Stimulated activated CD4-positive, alpha-beta T cell treated with anti-CD3 and anti-CD28 coated beads, Interleukin-4, amount 100 ng/mL, for 4 hours (primary cell): ENCODE measurements at places on chromosomes 1 and 21.

- no peak for DNase-seq
Observed at GRCh38 chr1:86522240-86522639, 24.6 kb upstream of the CLCA4 start.

GRCh38 chr21:45888386-45889009 lies 93.1 kb upstream of the COL6A1 start:
- DNase-seq = no peak

DNA sequence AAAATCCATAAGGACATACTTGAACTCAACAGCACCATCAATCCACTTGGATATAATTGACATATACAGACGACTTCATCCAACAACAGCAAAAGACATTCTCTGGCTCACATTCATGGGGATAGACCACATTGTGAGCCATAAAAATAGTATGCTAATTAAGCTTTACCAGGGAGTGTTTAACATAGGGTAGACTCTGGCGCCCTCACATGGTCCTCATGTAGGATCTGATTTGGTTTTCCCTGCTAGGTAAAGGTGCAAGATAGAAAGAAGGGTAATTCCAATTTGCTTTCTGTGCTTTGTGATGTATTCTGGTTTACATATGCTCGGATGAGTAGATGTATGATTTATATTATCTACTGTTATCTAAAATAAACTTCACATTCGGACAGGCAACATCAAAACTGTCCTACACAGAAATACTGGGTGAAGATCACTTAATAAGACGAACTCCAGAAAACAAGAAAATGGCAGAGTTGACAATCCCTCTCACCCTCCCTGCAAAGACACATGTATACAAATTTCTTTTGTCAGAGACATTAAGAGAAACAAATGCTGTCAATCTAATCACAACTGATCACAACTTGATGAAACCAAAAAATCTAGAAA lies 27.7 kb downstream of the CR1L start:
- DNase-seq = no peak

DNA sequence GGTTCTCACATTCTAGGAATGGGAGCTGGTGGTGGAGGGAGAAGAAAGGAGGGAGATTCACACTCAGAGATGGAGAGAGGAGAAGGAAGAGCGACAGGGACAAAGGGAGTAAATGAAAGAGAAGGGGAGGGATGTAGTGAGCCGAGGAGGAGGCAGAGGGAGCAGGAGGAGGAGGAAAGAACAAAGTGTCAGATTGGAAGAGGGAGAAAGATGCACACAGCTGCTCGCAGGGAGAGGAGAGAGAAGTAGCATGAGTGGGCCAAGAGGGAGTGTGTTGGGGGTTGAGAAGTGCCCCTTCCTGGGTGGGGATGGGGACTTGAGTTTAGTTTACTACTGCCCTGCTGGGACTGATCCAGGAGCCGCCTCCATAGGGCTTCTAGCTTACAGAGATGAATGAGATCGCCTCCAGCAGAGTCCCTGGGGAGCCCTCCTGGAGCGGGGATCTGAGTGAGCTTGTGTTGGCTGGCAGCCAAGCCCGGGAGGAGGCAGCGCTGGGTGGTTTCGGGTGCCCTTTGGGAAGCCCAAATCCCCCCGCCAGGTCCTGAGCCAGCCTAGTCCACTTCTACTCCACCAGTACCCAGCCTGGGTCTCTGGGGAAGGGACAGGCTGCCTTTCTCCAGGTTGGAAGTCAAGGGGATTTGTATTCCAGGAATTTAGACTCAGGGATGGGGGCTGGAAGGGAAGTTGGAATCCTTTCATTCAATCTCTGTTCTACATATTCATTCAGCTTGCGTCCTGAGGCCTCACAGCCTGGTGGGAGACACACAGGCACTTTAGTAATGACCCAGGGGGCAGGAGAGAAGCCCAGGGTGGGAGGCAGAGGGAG lies 20.9 kb downstream of the PTPRU start:
- DNase-seq = no peak

DNA sequence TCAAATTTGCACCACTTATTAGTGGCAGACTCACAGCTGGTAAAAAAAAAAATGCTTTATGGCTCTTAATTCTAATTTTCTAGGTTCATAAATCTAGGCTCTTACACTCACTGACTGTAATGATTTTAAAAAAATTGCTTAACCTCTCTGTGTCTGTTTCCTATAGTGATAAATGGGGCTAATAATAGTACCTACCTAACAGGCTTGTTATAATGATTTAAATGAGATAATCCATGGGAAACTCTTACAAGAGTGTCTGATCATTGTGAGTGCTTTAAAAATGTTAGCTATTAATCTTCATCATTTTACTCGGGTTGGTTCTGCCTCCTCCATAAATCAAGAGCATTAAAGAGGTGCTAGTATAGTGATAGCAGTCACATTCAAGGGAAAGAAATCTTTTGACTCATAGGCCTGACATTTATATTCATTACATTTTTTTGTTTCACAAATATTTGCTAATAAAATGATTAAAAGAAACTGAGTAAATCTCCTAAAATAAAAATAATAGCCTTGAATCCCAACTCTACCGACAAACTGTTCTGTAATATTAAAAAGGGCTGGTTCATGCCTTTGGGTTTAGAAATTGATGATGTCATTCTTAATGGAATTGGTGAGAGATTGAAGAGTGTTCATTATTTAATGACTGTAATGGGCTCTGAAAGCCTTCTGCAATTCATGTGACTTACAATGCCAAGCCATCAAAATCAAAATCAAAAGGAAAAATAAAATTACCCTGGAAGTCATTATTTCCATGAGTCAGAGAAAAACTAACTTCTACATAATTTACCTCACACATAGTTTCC lies 93.9 kb upstream of the PALMD start:
- DNase-seq = no peak

DNA sequence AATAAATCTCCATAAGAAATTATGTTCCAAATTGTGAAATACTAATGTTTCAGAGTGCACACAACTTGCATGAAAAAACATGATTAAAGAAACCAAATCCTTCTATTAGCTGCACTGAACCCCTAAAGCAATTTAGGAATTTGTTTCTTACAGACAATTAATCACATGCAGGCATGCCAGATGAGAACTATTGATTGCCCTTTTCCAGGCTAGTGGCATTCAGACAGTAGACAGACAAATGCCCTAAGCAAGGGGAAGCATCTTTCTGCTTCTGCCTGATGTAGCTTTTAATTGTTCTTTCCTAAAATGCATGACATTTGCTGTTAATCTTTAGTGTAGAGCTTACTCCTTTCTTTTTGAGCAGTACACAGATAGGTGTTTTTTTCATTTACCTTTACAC lies 229.5 kb downstream of the DPYD start:
- no peak for DNase-seq

- DNase-seq = no peak
Observed at GRCh38 chr1:29196863-29197589, 15.3 kb upstream of the SRSF4 start.

DNA sequence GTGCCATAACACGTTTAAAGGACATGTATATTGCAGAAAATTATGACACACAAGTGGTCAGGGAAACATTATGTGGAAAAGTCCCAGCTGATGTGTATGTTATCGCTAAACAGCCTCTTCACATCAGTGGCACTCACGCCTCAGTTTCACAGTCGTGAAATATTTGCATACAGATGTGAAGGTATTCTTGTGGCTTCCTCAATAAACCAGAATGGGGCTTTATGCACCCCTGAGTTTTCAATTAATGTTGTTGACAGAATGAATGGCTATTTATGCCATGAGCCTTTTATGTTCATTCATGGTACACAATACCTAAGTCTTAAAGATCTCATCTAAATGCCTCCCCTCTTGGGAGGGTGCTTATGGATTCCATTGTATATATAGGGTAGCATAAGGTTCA lies 202.1 kb upstream of the ADGRL2 start:
- no peak for DNase-seq

DNA sequence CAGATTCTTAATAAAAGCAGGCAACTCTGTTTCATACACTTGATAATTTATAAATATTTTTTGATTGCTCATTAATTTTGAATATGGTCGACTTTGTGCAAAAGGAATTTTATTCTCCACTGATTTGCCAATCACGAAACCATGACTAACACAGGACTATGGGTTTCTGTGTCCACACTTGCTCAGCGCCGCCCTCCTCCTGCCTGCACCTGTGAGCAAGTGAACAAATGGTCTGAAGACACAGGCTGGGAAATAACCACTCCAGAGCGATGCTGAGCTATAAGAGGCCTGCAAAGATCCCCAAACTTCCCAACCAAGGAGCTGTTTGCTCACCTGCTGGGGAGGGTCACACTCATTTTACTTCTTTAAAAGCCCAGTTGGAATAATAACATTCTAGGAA lies 19.6 kb downstream of the ABCB10 start:
- DNase-seq = no peak

GRCh38 chr1:65894738-65895605 lies 102.3 kb downstream of the PDE4B start:
- no peak for DNase-seq

DNA sequence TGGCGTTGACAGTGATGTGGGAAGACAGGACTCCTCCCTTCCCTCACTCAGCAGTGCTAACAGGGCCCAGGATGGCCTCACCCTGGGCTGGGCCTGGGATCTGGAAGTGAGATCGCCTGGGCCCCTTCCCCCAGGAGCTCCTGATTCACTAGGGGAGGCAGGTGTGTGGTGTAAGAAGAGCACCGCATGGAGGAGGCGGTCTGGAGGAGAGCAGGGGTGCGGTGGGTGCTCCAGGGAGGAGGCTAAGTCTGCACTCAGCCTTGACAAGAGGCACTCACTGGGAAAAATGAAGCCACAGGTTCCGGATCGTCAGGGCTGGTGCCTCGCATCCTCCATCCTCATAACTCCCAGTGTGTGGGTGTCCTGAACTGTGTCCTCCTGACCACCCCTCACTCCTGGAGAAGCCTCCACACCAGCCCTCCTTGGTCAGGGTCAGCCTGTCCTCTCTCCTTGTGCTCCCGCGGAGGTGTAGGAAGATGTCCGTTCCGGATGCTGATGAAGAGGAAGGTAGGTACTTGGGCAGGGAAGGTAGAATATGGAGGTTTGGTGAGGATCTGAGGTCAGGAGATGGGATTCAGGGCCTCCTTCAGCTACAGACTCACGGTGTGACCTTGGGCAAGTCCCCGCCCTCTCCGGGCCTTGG lies 142.1 kb upstream of the WNT4 start:
- DNase-seq = no peak

DNA sequence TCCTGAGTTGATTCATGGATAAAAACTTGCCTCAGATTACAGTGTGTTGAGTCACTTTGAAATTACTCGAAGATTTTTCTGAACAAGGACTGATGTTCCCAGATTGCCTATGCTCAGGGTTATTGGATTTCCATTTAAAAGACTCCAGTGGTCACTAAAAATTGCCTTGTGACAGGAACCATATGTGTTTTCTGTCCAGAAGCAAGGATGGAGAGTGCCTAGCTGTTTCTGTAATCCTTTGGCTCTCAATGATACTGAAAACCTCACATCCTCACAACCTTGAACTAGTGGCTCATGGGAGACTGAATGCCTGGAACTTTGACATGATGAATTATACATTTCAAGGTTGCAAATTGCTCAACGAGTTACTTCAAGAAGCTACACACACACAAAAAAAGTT lies 1271.8 kb downstream of the BRINP3 start:
- DNase-seq = no peak

DNA sequence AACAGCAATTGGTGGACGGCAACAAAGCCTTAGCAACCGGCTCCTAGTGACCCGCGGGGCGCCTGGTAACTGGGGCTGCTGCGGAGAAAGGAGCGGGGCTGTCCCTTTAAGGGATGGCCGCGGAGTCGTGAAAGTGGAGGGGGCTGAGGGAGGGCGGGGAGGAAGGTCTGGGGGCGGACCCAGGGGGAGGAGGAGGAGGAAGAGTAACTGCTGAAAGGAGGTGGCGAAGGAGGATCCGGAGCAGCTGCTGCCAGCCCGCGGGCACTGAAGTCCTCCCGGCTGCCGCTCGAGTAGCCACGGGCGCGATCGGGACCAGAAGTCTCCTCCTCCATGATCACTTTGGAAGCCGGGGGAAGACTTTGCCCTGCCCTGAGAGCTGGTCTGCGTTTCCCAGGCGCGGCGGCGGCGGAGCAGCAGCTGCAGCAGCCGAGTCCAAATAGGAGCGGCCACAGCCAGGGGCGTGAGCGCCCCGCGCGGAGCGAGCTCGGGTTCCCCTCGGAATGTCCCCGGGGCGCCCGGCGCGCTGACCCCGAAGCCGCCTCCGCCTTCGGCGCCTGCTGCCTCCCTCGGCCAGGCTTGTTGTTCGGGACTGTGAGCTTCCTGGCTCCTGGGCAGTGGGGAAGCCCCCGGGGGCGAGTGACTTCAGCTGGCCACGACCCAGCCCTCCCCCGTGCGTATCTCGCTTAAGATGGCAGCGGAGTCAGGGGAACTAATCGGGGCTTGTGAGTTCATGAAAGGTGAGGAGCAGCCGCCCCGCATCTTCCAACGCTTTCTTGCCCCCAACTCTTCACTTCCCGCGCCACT lies at the start of gene CDC14A:
Gene CDC14A, plus strand, starts transcription at position 240 of the 804 bp plus-strand sequence. Its CDS starts 449 bp downstream, at position 689.
- peak; percentile 72 for DNase-seq

DNA sequence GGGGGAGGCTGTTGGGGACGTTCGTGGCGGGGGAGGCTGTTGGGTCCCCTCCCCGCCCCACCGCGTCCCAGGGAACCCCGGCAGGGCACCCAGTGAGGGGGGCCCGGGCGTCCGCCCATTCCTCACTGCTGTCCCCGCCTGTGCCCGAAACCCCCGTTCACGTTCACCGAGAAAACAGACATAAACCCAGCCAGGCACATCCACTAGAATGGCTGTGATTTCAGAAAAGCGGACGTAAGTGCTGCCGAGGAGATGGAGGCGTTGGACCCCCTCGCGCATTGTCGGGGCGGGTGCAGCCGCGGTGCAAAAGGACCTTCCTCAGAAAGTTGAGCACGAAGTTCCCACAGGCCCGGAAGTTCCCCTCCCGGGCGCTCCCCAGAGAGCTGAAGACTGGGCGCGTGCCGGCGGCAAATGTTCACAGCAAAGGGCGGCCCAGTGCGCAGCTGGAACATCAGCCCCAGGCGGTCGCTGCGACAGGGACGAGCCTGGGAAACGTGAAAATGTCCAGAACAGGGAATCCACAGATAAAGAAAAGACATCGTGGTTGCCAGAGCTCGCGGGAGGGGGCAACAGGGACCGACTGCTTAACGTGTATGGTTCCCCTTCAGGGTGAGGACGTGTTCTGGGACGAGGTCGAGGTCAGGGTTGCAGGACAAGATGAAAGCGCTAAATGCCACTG lies 18.5 kb upstream of the SAMD11 start:
- DNase-seq = peak; percentile 17

DNA sequence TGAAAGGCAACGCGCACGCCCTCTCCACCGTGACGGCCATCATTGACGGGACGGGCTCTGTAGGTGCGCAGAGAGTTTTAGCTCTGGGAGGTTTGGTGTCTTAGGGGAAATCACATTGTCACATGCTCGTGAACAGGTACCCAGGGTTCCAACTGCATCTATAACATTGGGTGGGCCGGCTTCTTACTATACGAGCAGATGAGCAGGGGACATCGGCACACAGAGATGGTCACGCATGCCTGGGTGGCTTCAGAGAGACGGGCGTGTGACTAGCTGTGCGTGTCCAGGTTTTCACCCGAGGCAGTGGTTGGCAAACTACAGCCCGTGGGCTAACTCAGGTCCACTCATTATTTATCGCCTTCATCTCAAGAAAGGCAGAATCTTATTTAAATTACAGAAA lies 54.7 kb downstream of the SLC37A1 start:
- no peak for DNase-seq
